ENCODE measurements at places on chromosomes 6 and 20.
A peak's percentile ranks its signal among the peaks of the same experiment; 100 is the strongest.

- DNase-seq = no peak
Measured at GRCh38 chr6:37514321-37514771, 14.7 kb upstream of the CCDC167 start.

DNA sequence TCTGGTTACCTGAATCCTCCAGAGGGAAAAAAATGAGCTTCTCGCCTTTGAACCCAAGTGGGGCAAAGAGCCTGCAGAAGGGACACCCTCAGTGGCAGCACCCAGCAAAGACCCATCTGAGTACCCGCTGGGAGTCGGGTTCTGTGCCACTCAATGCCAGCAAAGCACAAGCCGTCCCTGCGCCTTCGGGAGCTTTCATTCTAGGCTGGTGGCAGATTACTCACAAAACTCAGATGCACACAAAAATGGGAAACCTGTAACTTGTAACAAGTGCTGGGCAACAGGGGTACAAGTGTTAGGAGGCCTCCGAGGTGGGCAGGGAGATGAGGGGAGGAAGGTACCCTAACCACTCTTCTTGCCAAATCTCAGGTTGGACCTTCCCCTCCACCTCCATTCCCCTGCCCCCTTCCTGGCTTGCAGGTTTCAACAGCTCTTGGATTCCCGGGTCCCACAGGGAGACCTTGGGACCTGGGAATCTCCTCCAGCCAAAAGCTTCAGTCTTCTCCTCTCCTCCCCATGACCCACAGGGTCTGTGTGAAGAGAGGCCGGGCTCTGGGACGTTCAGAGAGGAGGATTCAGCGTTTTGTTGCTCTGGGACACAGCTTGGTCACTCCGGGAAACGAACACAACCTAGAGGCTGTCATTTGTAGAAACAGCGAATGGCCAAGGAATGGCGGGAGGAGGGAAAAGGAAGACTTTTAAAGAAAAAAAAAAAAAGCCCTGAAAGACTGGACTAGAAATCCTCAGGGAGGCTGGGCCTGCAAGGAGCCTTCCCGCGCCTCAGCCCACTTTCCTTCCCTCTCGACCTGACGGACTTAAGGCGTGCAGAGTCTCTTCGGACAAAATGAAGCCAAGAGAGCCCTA lies 1.2 kb upstream of the PARD6B start:
- no peak for DNase-seq

DNA sequence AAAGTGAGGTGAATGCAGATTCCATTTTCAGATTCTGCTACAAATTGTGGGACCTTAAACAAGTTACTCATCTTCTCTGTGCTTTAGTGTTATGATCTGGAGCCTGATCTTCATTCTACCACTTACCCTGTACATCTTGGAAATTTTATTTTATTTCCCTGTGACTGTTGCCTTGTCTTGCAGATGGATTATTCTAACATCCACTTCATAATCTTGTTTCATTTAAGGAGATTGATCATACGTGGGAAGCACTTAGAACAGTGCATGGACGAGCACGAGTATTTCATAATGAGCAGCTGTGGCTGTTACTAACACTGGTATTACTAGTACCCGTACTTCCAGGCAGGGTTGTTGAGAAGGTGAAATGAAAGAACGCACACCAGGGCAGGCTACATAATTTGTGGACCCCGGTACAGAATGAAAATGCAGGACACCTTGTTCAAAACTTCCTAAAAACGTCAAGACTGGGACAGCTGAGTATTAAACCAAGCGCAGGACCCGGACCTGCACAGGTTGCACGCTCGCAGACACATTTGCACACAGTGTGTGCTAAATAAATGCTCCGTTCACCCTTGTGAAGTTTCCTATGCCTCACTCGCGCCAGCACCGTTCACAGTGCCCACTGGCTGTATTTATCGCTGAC lies 535 bp upstream of the CCDC170 start:
- DNase-seq = no peak

DNA sequence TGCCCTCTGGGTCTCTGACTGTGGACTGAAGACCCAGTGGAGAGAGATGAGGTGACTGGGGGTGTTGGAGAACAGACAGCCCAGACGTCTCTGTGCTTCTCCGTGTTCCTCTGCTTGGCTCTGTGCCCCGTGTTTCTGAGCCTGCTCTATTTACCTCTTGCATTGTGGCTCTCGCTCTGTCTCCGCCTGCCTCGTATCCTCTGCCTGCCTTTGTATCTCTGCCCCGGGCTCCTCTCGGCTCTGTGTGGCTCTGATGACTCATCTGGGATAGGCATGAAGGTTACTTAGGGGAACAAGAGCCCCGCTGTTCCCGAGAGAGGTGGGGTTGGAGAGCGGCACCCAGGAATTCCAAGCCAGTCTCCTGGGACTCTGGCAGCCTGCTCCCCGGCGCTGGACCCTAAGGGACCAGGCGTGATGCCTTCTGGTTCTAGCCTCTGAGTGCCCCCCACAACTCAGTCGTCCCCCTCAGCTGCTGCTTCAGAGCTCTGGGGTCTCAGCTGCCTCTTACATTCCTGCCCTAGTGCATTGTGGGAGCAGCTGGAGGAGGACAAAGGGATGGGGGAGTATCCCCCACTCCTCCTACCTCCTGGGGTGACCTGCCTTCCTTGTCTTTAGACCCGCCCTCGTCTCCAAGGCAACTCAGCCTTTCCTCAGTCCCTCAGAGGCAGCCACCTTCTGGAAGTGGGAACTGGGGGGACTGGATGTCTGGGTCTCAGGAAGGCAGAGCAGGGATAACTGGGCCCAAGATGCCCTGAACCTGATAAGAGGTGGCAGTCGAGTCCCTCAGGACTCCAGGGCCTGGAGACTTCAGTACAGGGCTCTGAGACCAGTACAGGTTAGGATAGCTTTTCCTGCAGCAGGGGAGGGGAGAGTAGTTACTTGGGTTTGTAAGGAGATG lies 1.9 kb downstream of the DDR1 start:
- DNase-seq = no peak

- DNase-seq = no peak
Measured at GRCh38 chr6:133705731-133706130, 183.2 kb upstream of the TCF21 start.

GRCh38 chr20:23249541-23249940 lies 101.0 kb upstream of the NXT1 start:
- no peak for DNase-seq

DNA sequence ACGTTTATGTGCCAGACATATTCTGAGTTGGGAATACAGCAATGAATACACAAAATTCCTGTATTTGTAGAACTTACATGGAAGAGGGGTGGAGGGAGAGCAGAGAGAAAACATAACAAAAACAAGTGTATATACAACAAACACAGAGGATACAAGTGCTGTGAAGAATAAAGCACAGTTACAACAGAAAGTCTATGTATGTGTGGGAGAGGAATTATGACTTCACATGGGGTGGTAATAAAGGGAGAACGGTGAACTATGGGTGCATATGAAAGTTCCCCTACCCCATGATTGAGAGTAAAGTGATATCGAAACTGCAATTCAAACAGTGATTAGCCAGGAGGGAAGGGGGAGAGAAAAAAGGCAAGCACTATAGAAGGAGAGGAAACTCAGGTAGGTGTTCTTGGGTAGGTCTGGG lies 24.6 kb downstream of the HBS1L start:
- DNase-seq = no peak

DNA sequence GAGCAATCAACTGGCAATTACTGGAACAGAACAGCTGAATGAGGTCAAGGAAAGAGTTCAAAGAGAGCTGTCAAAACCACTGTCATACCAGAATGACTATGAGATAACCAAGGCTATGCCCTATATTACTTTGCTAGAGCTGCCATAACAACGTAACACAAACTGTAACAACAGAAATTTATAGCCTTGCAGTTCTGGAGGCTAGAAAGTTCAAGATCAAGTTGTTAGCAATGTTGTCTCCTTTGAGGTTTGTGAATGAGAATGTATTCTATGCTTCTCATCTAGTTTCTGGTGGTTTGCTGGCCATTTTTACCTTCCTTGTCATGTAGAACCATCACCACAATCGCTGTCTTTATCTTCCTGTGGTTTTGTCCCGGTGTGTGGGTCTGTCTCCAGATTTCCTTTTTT lies 1323.0 kb upstream of the GJE1 start:
- DNase-seq = no peak

DNA sequence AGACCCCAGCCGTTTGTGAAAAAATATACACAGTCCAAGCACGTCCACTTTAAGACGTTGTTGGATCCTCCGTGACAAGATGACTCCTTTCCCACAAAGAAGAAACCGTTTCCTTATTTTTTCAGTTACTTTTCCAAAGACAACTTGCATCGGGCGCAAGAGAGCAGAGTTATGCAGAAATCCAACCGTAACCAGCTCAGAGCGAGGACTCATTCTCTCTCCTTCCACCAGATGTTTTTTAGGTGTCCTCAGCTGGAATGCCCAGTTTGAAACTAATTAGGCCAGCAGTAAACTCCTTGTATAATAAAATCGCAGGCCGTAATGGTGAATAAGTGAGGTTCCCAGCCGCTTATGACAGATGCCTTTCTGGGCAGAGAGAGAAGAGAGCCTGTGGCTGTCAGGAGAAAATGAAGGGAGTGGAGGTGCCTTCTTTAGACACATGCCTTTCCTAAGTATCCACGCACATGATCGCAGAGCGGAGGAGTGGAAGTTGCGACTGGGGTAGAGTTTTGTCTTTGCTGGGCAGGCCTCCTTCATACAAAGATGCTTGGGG lies 2.8 kb downstream of the EYA2 start:
- DNase-seq = no peak

DNA sequence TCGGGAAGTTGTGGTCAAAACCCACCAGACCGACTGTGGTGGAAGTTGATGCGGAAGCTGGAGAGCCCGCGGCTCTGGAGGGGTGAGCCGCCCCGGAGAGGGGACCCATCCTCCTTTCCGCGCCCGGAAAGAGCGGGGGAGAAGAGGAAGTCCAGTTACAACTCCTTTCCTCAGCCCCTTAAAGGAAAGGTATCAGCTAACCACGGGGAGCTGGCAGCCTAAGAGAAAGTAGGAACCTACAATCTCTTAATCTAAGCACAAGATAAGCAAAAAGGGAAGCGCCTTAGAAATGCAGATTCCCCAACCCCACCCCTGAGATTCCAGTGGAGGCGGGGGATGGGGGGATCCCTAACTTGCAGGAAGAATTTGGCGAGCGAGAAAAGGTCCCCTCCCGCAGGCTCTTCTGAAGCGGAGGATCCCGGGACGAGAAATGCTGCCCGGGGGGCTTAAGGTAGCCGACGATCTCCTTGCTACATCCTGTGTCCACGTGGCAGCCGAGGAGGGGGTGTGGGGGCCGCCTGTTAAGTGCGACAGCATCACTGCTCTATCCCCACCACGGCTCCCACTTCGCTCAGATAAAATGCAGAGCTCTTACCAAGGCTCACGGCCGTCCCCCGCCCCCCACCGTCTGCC lies 87.5 kb downstream of the ZFP64 start:
- no peak for DNase-seq

DNA sequence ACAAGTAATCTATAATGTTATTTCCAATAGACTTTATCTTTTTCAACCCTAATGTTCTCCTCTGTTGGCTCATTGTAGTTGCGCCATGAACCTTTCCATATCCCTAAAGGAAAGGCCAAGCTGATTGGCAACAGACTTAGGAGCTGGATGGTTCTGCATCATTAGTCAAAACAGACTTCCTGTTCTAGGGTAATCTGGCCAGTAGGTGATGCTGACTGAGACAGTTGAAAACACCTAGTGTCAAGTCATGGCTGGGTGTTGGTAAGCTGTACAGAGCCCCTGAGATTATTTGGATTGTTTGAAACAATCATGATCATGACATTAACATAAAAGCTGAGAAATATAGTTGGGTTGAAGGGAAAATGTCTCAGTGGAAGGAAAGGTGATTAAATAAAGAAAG lies 231.4 kb downstream of the PHACTR1 start:
- DNase-seq = no peak

DNA sequence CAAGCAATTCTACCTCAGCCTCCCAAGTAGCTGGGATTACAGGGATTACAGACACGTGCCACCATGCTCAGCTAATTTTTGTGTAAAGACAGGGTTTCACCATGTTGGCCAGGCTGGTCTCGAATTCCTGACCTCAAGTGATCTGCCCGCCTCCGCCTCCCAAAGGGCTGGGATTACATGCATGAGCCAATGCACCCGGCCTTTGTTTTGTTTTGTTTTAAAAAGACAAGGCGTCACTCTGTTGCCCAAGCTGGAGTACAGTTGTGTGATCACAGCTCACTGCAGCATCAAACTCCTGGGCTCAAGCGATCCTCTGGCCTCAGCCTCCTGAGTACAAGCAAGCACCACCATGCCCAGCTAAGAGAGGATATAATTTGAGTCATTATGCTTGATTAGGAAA lies 5.4 kb downstream of the SERINC3 start:
- DNase-seq = no peak

DNA sequence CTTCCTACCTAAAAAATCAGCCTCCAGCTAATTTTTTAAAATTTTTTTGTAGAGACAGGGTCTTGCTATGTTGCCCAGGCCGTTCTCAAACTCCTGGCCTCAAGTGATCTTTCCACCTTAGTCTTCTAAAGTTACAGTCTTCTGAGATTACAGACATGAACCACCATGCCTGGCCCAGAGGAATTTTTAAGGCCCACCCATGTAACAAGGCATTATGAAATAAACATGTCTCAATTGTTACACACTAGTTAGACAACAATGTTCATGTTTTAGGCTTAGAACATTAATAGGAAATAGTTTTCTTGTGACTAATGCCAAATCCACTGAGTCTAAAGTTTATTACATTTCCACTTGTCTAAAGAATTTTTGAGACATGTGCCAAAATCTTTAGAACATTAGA lies 221.2 kb downstream of the LAMA2 start:
- peak; percentile 56 for DNase-seq

- no peak for DNase-seq
Measured at GRCh38 chr6:105499931-105500330, 97.0 kb upstream of the PREP start.

DNA sequence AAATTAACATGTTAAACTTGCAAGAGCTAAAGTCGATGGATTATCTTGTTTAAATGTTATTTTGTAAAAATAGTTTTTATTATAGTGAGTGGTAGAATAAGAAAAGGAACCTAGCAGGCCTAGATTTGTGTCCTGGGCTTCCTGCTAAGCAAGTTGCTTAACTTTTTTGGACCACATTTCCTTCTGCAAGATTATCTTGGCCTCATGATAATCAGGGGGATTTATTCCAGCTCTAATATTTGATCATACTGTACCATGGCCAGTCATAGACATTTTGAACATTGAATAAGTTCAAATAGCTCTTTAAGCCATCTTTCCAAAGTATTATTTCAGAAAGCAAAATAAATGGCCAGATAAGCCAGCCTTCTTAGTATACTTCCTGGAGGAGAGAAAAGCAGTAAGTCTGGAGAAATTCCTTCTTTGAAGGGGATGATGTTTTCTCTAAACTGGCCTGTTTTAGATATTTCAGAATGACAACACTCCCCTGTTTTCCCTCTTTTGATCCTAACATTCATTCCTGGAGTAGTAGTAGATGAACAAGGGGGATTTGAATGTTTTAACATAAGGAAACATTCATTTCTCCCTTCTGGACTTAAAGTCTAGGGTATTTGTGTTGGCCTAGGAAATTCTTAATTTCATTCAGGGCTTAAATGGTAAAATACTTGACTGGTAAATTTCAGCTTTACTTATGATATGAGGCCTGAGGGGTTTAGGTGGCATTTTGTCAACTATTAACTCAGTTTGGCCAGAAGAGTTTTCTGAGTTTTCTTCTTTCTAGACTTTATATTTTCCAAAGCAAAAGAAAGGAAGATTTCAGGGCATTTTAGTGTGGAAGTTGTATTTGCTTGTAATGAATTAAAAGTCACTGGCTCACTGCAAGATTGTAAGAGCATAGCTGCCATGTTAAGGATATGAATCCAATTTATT lies 108.8 kb upstream of the SCGN start:
- no peak for DNase-seq

GRCh38 chr6:101069191-101069795 lies 188.2 kb upstream of the ASCC3 start:
- no peak for DNase-seq

All from AG09309 (cell line).